ENCODE measurements at places on chromosomes 5 and 9.
A peak's percentile ranks its signal among the peaks of the same experiment; 100 is the strongest.

GRCh38 chr5:673161-673830 lies 19.9 kb downstream of the TPPP start:
- DNase-seq: no peak

GRCh38 chr5:142426129-142427014 lies 101.6 kb upstream of the SPRY4 start:
- DNase-seq: no peak

- no peak for DNase-seq
These were observed 537.6 kb downstream of the PRDM9 start for GRCh38 chr5:24045046-24045445.

- DNase-seq: no peak
These were observed 147.3 kb downstream of the TTLL11 start for GRCh38 chr9:121945849-121946248.

DNA sequence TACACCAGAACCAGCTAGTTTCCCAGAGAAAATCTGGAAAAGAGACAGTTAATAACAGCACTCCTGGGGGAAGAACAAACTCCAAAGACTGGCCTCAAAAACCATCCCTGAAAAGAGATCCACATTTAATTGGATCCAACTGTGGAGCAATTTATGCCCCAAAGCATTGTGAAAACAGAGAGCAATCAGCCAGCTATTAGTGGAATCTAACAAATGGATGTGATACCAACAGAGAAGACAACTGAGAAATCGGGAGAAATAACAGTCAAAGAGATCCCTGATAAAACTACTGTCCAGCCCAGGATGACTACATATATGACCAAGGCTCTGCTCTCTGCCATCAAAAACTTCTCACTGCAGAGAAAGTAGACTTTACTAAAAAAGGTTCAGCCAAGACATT lies 40.5 kb upstream of the TRIO start:
- no peak for DNase-seq

- DNase-seq: peak; percentile 66
These were observed 752 bp upstream of the ANKH start for GRCh38 chr5:14872070-14872989.

- no peak for DNase-seq
These were observed 581.4 kb downstream of the RAB3C start for GRCh38 chr5:59164041-59164830.

GRCh38 chr5:137275083-137275482 lies 224.0 kb downstream of the SPOCK1 start:
- no peak for DNase-seq

- DNase-seq: no peak
These were observed 139.8 kb downstream of the TMEM161B start for GRCh38 chr5:88128813-88129212.

DNA sequence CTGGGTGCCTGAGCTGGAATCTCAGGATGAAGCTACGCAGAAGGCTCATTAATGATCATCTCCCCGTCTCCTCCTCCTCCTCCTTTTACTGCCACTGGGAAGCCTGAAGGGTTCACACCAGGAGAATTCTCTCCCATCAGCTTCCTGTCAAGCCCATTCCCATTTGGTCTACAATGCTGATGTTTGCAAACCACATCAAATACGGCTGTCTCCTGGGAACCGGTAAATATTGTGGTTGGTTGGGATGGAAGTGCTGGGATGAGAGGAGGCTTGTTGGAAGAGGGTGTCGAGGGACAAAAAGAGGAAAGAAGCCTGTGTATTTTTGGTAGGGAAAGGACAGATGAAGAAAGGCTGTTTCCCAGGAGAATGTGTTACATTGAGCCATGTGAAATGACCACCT lies 13.2 kb upstream of the S1PR3 start:
- DNase-seq: no peak

All from mesothelial cell of epicardium (in vitro differentiated cells).